ENCODE measurements at places on chromosomes 16 and 17.

- no peak for DNase-seq
These were observed 13.5 kb downstream of the KPNA2 start for GRCh38 chr17:68048996-68049395.

GRCh38 chr17:14471052-14471451 lies 170.2 kb downstream of the HS3ST3B1 start:
- no peak for DNase-seq

- DNase-seq: no peak
These were observed 100.2 kb downstream of the CMIP start for GRCh38 chr16:81544700-81545271.

GRCh38 chr17:67439269-67439668 lies 62.2 kb downstream of the PITPNC1 start:
- DNase-seq: no peak

DNA sequence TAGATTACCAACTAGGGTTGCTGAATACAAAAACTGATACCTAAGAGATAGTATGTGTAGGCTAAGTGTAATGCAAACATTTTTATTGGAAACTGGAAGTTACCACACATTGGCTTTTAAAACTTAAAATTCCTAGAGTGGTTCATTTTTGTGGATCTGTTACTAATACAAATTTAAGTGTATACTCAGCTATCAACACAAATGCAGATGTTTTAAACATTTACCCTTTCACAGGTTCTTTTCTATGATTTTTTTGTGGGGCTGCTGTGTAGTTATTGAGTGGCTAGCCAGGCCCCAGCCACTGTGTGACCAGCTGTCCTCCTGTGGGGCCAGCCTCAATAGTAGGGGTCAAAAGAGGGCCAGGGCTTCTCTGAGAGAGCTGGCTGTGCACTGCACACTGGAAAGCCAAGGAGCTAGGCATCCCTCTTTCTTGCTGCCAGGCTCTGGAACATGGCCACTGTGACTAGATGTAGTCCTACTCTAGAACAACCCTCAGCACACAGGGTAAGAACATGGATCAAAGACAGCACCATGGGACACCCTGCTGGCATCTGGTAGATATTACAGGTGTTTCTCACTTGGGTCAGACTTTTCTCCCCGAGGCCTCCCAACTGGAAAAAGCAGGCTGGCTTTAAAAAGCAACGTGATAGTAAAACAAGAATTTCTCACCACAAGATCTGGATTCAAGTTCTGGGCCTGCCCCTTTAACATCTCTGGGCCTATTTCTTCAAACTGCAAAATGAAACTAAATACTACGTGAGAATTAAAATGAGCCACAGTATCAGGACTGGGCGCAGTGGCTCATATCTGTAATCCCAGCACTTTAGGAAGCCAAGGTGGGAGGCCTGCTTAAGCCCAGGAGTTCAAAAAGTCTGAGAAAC lies 7.3 kb upstream of the VEZF1 start:
- DNase-seq: peak; percentile 68

GRCh38 chr16:52547004-52547833 lies at the start of gene TOX3:
TSS of gene TOX3 (minus strand) at chr16:52547143. CDS start at chr16:52546723, 420 bp downstream.
- DNase-seq: no peak

GRCh38 chr17:40351359-40352236 lies 12.9 kb downstream of the GJD3 start:
- DNase-seq: no peak

DNA sequence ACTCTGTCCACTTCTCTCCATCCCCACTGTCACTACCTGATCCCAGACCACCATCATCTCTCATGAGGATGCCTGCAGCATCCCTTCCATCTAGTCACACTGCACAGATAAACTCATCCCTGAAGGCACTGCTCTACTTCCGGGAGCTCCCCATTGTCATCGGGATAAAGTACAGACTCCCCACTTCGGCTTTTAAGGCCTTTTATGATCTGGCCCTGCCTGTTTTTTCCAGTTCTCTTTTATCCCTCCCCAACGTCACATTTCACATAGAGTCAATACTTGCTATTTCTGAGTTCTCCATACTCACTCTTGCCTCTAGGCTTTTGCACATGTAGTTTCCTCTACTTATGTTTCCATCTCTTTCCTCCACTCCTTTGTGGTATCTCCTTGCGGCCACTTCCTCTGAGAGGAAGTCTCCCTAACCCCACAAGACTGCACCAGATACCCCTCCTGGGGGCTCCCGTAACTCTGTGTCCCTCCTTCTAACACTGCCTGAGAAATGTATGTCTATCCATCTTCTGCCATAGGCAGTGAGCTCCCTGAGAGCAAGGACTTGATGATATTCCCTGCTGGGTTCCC lies 66.9 kb downstream of the COPRS start:
- DNase-seq: no peak
